ENCODE measurements at places on chromosomes 4 and X.

DNA sequence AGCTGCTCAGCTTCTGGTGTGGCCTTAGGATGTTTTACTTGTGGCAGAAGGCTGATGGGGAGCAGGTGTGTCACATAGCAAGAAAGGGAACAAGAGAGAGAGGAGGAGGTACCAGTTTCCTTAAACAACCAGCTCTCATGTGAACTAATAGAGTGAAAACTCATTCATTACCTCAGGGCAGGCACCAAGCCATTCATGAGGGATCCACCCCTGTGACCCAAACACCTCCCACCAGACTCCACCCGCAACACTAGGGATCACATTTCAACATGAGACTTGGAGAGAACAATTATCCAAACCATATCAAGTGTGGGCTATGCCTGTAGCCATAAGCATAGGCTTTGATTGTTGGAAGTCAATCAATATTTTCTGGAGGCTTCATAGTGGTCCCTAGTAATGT is 56.0 kb downstream of the GSX2 start:
- no peak for DNase-seq

GRCh38 chr4:123585111-123585510 is 188.5 kb downstream of the SPRY1 start:
- DNase-seq: no peak

GRCh38 chrX:125782184-125782583 is 383.9 kb downstream of the DCAF12L2 start:
- DNase-seq: no peak

DNA sequence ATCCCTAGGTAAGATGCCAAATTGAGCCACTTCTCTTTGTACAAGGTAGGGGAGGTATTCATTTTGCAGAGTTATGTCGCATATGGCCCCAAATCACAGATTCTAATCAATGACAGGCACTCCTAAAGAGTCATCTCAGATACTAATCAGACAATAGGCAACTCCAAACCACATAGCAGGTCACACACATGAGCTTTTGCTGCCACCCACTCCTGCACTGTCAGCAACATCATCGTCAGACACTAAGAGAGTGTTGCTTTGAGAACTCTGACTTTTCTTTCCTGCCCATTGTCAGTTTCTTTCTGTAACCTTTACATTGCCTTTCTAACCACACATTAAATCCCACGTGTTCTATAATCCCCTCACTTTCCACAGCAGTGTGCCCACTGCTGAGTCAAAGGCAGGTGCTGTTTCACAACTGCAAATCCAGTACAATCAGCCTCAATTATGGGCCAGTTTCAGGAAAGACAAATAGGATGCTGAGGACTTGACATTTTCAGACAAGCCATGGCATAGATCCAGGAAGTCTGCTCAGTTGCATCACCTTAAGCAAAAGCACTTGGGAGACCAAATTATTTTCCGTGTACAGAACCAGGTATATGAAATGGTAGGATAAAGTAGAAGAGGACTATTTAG is 23.5 kb downstream of the TMEM31 start:
- DNase-seq: no peak

DNA sequence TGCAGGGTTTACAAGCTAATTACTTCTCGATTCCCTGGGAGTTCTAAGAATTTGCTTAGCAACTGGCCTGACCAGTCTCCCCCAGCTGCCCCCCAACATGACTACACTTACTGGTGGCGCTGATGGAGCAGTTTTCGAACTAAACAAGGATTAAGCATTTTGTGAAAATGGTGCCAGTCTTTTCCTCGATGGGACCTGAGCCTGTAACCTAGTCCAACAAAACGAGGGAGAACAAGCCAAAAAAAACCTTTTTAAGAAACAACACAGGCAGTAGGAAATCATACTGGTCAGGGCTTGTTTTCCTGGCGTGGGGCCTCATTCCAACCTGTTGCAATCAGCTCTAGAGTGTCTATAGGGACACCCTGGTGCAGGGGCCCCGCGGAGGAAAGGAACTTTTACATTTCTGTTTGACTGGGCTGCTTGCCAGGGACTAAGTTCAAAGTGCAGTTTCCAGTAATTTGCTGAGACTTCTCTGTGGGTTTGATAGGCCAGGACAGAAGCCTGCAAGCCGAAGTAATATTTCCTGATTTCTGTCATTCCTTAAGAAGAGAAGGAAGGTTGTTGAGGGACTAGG is 158.7 kb downstream of the SPRY1 start:
- DNase-seq: no peak

DNA sequence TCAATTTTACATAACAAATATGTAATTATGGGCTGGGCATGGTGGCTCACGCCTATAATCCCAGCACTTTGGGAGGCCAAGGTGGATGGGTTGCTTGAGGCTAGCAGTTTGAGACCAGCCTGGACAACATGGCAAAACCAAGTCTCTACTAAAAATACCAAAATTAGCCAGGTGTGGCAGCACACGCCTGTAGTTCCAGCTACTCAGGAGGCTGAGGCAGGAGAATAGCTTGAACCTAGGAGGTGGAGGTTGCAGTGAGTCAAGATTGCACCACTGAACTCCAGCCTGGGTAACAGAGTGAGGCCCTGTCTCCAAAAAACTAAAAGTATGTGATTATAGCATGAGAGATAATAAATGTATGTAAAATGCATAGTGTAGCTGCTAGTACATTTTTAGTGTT is 229.0 kb downstream of the PPARGC1A start:
- no peak for DNase-seq

DNA sequence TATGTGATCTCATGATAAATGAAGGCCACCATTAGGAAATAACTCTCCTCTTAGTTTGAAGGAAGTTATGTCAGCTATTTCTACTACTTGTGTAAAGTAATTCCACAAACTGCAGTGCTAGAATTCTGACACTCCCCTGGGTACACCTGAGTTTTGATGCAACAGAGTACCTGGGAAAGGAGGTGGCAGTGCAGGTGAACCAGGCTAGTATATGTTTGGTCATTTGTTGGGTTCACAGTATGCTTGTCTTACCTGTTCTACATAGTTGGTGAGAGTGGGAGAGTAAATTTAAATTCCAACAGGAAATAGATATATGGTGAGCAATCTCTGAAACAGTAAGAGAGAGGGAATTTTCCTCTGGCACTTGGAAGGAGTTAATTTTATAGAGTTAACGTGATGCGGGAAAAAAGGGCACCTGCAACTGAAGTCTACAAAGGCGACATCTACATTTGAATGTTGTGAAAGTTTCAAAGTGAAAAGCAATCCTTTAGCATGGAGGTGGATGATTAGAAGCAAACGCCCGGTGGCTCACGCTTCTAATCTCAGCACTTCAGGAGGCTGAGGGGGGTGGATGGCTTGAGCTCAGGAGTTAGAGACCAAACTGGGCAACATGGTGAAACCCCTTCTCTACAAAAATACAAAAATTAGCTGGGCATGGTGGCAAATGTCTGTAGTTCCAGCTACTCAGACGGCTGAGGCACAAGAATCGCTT is 8.3 kb upstream of the SLC10A6 start:
- no peak for DNase-seq
